ENCODE measurements at places on chromosomes 5 and 9. TPM values are rescaled to one million over a fixed set of nuclear protein-coding genes. Genes with fewer than 3 reads are reported as not detected.

GRCh38 chr5:175823731-175824525 is 47.5 kb upstream of the CPLX2 start:
- no peak overlapping the region for H3K4me3 ChIP-seq
- H3K27me3 ChIP-seq: no peaks in the 10 kb centered on the region
- H3K27ac ChIP-seq: no peak overlapping the region

The PCDHGA8 gene
- 0.09 TPM for total RNA-seq

- peak overlapping the region; percentile 66 for H3K27ac ChIP-seq
- H3K4me3 ChIP-seq: peak overlapping the region; percentile 20
- peaks cover 24% of the 10 kb centered on the region for H3K36me3 ChIP-seq
- no peaks in the 10 kb centered on the region for H3K27me3 ChIP-seq
- peaks cover 57% of the 10 kb centered on the region for H3K4me1 ChIP-seq
These were observed 50.4 kb upstream of the STXBP1 start for GRCh38 chr9:127561491-127562278.

DNA sequence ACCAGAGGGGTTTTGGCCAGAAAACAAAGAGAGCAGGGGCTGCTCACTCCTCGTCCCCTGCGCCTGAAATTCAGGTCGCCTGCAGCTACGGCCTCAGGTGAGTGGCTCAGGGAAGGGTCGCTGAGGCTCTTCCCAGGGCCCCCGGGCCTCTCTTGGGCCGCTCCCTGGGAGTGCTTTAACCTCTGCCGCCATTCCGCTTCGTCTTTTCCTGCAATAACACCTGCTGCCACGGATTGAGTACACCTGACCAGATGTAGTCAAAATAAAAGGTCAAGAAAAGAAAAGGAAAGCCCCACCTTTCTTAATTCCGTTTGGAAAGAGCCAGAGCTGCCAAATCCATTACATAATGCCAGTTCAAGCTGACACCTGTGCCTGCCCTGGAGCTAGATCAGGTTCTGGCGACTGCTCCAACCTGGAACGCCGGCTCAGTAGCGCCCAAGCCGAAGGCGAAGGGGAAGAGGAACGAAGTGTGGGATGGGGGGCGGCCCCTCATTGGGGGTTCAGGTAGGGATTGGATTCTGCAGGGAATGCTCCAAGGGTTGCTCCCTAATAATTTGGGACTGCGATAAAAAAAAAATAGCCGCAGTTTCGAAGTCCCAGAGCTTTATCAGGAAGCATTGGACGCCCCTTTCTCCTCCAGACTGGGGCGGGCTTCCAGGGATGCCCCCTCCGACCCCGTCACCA is 193.9 kb downstream of the MEF2C start:
- H3K27me3 ChIP-seq: peaks cover 90% of the 10 kb centered on the region
- peaks cover 4% of the 10 kb centered on the region for H3K36me3 ChIP-seq
- no peak overlapping the region for H3K4me3 ChIP-seq
- peak; percentile 54 for DNase-seq

The NRARP gene
- 12.9 TPM for total RNA-seq

GRCh38 chr9:133522073-133522910 is 2.5 kb downstream of the MYMK start:
- no peak for DNase-seq
- H3K36me3 ChIP-seq: no peaks in the 10 kb centered on the region
- no peak overlapping the region for H3K4me3 ChIP-seq
- H3K27me3 ChIP-seq: peaks cover 2% of the 10 kb centered on the region

The ORM2 gene
- total RNA-seq: not detected

GRCh38 chr9:123318202-123318601 is 37.8 kb upstream of the CRB2 start:
- H3K36me3 ChIP-seq: no peaks in the 10 kb centered on the region
- H3K4me3 ChIP-seq: no peak overlapping the region
- peaks cover 2% of the 10 kb centered on the region for H3K27me3 ChIP-seq
- H3K27ac ChIP-seq: no peak overlapping the region
- peaks cover 30% of the 10 kb centered on the region for H3K4me1 ChIP-seq

The F12 gene
- 2.7 TPM for total RNA-seq

DNA sequence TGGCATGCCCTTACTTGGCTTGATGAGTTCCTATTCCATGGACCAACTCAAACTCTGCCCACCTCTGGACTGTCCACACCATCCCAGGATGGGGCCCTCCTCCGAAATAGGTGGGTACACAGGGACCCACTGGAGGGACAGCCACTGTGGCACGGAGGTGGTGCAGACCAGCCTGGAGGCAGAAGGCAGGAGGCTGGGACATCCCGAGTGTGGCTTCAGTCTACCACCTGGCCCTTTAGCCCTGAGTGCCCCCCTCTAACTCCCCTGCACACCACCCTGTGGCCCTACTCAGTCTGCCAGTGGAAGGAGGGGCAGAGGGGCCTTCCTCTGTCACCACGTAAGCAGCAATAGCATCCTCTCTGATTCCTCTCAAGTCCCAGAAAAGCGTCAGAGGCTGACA is 3.7 kb downstream of the IL3 start:
- no peak for DNase-seq
- peaks cover 64% of the 10 kb centered on the region for H3K4me1 ChIP-seq
- H3K36me3 ChIP-seq: no peaks in the 10 kb centered on the region
- no peaks in the 10 kb centered on the region for H3K27me3 ChIP-seq

Data from activated CD4-positive, alpha-beta T cell treated with anti-CD3 and anti-CD28 coated beads, Interleukin-2, amount 10 ng/mL, durations not matched to agents 24 days and 14 days (primary cell).